ENCODE measurements at places on chromosomes 5 and 9.
A peak's percentile ranks its signal among the peaks of the same experiment; 100 is the strongest.

DNA sequence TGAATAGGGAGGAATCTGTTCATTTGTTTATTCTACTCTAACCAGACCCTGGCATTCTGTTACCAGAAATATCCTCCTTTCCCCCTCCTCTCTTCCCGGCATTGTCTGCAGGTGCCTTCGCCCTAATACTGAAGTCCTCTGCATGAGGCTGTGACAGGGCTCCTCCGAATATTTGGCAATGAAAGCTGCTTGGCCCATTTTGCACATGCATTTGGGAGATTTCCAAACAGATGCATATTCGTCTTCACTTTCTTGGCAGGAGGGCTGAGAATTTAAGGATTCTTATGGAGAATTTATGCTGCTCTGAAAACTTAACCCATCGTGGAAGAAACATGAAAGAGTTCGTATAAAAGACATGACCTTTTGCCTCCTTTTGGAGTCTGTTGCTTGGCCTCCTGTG, 484.0 kb downstream of the ZNF608 start:
- no peak for DNase-seq

- DNase-seq = no peak
These were observed 114.8 kb upstream of the DAPK1 start for GRCh38 chr9:87382900-87383299.

DNA sequence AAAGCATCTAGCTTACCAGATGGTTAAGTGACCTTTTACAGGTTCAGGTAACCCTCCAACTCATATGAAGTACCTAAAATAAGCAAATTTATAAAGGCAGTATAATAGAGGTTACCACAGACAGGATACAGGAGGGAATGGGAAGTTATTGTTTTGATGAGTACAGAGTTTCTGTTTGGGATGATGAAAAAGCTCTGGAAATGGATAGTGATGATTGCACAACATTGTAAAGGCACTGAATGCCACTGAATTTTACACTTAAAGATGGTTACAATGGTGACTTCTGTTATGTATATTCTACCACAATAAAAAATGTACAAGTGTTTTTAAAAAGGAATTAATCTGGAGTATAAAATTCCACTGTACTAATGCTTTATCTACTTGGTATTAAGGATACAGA, 75.0 kb upstream of the NIPBL start:
- no peak for DNase-seq

- no peak for DNase-seq
These were observed 6.8 kb downstream of the NDST1 start for GRCh38 chr5:150514708-150515211.

GRCh38 chr9:97412626-97413385, 910 bp downstream of the TDRD7 start:
- peak; percentile 25 for DNase-seq

- no peak for DNase-seq
These were observed 3.9 kb downstream of the SETX start for GRCh38 chr9:132350861-132351315.

GRCh38 chr5:10513501-10514442, 50.1 kb upstream of the ANKRD33B start:
- no peak for DNase-seq

- no peak for DNase-seq
These were observed 17.2 kb upstream of the SPOCK1 start for GRCh38 chr5:137516251-137516797.

DNA sequence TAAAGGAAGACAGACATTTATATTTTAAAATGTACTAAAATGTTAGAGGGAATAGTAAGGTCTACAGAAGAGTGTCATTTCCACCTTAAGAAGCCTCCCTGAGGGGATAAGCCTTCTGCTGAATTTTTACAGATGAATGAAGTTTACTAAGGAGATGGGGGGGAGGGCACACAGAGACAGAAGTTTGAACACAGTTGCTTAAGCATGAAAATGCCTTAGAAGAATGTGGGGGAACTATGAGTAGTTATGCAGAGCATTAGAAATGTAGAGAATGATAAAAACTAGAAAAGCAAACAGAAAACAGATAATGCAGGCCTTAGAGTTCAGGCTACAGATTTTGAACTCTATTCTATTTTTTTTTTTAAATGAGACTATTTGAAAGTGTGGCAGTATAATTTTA, 232.2 kb upstream of the VLDLR start:
- no peak for DNase-seq

- no peak for DNase-seq
These were observed 24.3 kb downstream of the HMHB1 start for GRCh38 chr5:143836161-143836725.

- no peak for DNase-seq
These were observed 14.7 kb upstream of the NINJ1 start for GRCh38 chr9:93148721-93149120.

GRCh38 chr5:169097374-169098326, 203.3 kb downstream of the SLIT3 start:
- DNase-seq = no peak

DNA sequence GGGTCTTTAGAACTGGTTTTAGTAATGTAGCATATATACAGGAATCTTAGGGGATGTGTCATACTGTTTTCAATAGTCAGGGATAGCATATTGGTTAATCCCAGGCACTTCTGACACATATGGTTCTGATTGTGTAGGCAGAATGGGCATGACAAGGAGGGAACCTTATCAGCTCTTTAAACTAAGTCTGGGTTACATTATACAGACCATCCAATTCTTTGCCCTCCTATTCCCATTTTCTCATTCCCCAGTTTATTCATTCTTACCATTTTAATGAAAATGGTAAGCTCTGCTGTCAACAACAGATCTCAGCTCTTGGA, 85.1 kb downstream of the NDUFAF2 start:
- DNase-seq = no peak

- no peak for DNase-seq
These were observed 128.3 kb downstream of the ZCCHC7 start for GRCh38 chr9:37248651-37249163.

GRCh38 chr9:107650321-107650720, 160.8 kb upstream of the KLF4 start:
- no peak for DNase-seq

DNA sequence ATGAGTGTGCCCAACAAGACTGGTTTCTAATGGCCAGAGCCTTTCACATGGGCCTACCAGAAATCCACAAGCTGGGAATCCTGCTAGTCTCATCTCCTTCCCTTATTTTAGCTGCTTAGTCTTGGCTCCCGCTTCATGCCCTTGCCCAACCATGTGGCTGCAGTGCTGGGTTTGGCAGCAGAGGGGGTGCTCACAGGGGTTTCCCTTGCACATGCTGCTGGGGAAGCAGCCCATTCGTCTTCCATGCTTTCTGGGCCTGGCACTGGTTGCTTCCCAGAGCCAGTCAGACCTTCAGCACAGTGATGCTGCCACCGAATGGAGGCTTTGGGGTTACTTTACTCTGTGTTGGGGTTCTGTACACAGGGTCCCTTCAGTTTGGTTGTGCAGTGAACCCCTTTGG, 26.3 kb downstream of the SLC46A2 start:
- DNase-seq = no peak

- DNase-seq = no peak
These were observed 11.5 kb downstream of the SLC6A19 start for GRCh38 chr5:1212881-1213280.
